ENCODE measurements at places on chromosomes 5 and 9. TPM values are rescaled to one million over a fixed set of nuclear protein-coding genes. Genes with fewer than 3 reads are reported as not detected.

The RAD17 gene
- 35.7 TPM for polyA plus RNA-seq

GRCh38 chr9:89104821-89105220, 73.8 kb downstream of the SHC3 start:
- no peak for DNase-seq

DNA sequence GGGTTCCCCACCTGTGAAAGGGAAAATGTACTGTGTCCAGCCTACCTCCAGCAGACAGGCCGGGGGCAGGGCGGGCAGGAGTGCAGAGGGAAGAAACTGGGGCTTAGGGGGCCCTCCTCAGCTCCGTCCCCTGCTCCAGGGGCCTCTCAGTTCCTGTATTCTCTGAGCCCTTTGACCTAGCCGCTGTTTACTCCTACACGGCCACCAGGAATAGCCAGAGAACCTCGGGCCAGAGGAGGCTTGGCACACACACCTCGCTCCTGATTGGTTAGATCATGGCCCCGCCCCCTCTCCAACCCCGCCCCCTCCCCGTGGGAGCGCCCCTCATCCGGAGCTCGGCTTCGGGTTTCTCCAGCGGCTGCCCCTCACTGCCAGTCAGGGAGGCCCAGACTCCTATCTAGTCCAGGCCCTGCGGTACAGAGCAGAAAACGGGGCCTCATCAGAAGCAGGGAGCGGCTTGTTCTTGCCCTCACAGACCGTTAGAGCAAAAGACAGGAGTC, 2.2 kb downstream of the ST6GALNAC6 start:
- DNase-seq = no peak

DNA sequence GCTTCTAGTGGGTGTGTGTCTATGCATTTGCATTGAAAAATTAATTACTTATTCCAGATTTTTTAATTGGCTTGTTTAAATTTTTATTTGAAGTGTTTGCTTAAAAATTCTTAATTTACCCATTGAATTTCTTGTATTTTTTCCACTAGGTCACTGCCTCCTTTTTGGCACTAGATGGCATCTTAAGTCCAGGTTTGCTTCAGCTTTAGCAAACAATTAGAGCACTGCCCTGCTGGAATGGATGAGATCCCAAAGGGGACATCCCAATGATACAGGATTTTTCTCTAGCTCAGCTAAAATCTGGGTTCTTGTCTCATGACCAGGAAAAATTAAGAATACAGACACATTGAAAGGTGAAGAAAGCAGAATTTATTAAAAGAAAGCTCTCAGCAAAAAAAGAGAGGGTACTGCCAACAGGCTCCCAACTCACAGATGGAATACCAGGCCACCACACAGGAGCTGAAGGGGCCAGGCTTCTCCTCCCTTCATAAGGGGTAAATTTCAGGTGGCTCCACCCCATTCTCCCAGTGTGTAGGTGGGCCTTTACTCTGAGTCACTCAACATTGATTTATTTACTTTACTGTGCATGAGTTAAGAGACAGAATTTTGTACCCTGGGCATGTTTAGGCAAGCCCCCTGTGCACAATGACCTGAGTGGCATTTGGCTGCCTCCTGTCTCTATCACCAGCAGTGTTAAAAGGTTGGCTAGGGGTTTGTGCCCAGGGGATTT, 532.4 kb downstream of the ANXA1 start:
- no peak for DNase-seq

DNA sequence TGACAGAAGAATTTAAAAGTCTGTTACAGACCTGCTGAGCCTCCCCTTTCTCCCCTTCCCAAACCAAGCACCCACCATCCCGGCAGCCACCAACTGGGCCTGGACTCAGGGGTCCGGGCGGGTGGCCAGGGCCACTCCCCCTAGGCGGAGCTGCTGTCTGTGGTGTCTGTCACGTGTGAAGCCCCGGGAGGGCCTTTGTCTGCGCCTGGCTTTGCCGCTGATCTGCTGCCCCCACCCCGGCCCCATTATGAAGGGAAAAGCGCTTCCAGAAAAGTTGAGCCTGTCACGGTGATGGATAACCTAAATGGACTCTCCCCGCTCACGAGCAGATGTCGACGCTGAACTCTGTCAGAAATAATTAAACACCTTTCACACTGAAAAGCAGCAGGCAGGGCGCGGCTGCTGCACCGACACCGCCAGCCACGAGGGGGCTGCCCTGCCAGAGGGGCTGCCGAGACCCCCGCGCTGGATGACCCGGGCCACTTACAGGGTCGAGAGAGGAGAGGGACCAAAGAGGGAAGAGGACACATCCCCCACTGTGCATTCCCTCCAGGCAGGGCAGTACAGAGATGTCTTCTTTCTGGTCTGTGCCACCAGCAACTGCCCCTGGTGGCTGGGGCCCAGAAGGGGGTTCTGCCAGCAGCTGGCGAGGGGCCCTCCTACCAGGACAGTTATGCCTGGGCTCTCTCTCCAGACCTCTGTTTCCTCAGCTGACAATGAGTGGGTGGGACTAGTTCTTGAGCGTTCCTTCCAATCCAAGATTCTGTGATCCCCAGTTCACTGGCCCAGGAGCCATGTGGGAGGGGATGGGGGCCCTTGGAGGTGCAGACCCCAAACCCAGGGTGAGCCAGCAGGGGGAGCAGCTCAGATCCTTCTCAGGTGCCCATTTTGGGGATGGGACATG, 36.0 kb upstream of the BARHL1 start:
- no peak for DNase-seq

The PDZD2 gene
- 16.6 TPM for polyA plus RNA-seq

- DNase-seq = no peak
Measured at GRCh38 chr5:4212981-4213819, 617.6 kb downstream of the IRX1 start.

DNA sequence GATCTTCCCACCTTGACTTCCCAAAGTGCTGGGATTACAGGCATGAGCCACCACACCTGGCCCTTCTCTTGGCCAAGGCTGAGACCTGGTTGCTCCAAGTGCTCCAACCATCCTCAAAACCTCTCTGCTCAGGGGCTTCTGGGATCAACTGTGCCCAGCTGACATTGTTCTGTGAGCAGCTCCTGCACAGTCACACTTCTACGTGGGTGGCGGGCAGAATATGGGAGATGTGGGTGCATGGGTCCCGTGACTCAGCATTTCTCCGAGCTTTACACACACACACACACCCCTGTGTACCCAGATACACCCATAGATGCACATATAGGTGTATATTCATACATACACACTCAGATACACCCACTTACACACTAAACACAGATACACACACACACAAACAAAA, 10.5 kb upstream of the MYORG start:
- no peak for DNase-seq

The INIP gene
- polyA plus RNA-seq = 29.0 TPM

The CDX1 gene
- polyA plus RNA-seq = 0.76 TPM

The ITGA1 gene
- polyA plus RNA-seq = 56.2 TPM

DNA sequence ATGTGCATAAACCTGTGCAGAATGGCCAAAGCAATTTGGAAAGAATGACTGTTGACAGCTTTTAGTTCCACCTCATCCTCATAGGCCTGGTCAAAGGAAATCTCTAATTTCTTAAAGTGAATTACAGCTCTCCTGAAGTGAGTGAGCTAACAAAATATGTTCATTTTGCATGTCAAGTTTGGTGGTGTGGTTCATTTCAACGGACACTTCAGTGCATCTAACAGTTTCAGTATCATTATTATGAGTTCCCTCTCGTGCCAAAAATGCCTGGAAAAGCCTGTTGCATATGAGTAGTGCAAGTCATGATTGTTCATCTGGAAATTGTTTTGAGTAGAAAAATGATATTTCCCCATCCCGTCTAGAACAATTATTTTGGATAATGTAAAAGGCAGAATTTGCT, 53.2 kb upstream of the HMHB1 start:
- no peak for DNase-seq

DNA sequence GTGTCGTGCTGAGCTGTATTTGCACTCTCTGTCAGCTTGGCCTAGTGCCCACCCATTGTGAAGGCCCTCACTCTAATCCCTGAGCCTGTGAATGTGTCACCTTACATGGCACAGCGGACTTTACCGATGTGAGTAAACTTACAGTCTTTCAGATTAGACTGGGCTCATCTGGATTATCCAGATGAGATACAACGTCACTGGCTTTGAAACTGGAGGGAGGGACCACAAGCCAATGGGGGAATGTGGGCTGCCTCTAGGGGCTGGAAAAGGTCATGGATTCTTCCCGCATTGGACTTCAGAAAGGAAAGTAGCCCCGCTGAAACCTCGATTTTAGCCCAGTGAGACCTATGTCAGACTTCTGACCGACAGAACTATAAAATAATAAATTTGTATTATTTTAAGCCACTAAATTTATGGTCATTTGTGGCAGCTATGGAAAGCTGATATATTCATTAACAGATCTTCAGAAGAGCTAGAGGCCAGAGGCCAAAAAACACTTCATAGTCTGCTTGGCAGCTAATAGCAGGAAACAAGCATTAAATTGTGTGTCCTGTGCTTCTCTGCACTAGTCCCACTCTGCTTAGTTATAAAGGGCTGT, 139.0 kb upstream of the GAS1 start:
- DNase-seq = no peak

The ACTBL2 gene
- polyA plus RNA-seq = not detected

DNA sequence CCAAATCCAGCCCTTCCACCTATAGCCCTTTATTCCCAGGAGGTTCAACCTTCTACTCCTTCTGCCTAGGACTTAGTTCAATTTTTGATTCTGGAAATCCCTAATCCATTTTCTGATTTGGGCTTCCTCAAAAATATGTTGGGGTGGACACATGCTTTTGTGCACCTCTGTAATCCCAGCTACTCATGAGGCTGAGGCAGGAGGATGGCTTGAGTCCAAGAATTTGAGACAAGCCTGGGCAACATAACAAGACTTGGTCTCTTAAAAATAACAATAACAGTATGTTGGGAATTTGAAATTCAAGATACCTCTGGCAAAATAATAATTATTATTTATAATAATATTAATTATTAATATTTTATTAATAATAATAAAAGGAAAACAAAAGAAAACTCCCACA, 188.7 kb upstream of the TLE4 start:
- no peak for DNase-seq

DNA sequence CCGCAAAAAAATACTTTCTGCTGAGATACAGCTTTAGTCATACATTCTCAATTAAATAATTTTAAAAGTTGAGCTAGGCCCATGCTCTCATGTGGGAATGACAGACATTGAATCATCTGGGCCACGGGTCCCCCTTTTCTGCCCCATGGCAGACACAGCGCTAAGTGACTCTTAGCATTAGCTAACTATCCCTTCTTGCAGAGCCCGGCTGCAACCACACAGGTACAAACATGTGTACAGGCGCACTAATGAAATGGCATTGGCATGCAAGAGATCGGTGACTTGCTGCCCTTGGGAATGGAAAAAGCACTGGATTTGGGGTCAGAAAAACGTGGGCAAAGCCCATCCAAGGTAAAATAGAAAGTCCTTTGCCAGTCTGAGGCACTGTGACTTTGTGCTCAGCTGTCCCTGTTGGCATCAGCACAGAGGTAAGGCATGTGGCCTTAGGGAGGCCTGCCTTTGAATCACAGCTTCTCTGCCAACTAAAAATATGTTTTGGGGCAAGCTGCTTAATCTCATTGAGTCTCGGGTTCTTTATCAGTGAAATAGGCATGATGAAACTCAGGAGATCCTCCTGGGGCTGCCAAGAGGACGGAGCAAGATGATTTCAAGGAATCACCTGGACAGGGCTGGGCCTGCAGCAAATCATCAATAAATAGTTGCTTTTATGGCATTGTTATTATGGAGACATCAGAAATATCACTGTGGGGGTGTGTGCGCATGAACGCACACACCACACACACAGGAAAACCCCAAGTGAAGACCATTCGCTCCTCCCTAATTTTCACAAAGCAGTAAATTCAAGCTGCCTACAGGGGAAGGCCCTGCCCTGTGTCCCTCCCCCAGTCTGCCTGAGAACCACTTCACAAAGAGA, 54.2 kb downstream of the WHRN start:
- DNase-seq = no peak

The OTULIN gene
- 21.1 TPM for polyA plus RNA-seq

The GLRA1 gene
- polyA plus RNA-seq = not detected

DNA sequence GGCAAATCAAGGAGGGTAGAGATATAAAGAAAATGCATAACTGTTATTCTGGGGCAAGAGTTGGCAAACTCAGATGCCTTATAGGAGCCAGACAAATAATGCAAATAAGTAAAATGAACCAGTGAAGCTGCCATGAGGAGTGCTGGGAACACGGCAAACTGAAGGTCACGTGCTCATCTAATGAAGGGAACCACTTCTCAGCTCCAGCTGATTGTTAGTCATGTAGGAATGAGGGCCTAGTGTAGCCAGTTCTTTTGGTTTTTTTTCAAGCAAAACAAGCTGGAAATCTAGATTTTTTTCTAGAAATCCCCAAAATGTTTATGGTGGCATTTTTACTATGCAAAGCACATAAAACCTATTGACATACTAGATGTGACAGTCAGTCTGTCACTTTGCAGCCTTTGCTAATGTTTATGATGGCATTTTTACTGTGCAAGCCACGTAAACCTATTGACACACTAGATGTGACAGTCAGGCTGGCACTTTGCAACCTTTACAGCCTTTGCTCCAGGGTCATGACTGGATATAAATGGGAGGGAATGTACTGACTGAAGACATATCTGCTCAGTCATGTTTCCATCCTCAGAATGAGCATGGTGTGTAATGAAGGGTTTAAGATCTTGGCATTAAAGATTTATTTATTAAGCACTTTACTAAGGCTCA, 39.4 kb downstream of the RUSC2 start:
- no peak for DNase-seq

GRCh38 chr5:38607930-38608564, 51.6 kb upstream of the LIFR start:
- no peak for DNase-seq

Data from left renal cortex interstitium (tissue), 4 donors.